Forelimb muscle (tissue), 1 donor: ENCODE measurements at places on chromosomes 7 and 10.

DNA sequence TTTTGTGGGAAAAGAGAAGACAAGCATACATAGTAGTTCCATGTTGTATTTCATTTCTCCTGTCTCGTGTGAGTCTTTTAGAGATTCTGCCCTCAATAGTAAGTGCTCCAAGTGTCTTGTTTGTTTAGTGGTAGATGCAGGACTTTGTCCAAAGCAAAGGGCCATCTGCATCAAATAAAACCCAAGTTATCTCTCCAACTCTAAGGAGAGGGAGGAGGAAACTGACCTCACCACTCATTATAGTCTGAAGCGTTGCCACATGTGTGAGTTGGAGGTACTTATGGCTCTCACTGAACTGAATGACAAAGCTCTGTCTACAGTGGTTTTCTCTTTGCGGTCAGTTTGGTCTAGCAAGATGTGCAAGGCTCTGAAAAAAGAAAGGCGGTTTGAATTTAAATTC lies 272.6 kb downstream of the DOCK4 start:
- no peak for DNase-seq

DNA sequence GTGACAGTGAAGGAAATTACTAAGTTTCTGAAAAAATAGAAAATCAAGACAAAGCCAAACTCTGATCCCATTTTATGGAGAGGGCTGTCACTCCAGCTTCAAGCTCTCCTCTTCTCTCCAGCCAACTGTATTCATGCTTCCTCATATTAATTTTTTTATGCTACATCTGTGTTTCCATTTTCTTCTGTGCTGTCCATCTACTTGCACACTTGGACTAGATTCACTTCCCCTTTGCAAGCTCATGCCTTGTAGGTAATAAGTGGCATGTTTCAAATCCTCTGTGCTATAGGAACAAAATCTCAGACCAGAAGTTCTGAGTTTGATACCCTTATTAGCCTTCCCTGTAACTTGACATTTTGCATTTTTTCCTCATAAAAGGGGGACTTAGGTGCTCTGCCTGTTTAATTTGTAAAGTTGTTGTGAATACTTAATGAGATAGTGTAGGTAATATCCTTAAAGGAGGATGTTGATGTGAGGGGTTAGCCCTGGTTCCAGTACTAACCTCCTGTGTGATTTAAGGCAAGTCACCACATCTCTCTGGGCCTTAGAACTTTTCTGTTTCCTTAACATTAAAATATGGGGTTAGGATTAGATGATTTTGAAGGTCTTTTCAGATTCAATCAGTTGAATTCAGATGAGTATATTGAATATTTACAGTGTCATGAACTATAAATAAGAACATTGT lies 358.8 kb downstream of the BBS9 start:
- no peak for DNase-seq

DNA sequence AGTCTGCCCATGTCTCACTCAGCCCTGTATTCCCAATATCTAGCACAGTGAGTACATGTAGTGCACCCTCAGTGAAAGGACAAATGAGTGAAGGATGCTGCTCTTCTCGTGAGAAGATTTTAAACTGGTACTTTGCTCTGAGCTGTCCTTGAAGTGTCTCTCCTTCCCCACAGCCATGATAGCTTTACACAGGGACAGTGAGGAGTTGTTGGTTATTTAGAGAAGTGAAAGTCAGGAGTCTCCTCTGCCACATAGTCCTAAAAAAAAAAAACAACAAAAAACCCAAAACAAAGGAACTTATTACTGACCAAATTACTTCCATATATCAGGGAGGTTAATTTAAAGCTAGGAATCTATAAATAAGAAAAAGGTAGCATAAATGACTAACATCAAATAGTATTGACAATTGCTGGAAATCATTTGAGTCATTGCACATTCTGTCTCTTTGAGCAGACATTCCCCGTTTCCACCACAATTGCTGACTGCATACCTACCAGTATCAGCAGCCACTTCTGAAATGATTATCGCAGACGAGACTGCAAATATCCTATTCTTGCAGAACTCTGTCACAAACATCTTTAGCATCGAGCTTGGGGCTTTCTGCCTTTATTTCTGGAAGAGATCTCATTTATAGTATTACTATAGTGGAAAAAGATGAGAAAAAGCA lies 202.1 kb downstream of the PTEN start:
- DNase-seq = no peak

GRCh38 chr7:66016131-66016461 lies 34.1 kb upstream of the GUSB start:
- no peak for DNase-seq

DNA sequence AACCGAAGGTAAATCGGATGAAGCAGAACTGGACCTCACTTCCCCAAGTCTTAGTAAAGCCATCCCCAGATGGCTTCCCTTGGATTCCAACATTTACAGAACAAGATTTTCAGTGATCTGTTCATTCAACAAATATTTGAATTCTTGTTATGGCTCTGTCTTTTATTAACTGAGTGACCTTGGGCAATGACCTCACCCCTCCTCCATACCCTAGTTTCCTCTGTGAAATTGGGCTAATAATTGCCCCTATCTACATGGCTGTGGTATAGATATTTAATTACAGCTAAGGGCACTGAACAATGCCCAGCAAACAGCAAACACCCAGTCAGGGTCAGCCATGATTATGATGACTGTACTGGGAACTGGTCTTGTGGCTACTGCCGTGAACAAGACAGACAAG lies 19.1 kb downstream of the TECTB start:
- no peak for DNase-seq

- DNase-seq = no peak
Measured at GRCh38 chr10:17375936-17376584, 78.3 kb downstream of the ST8SIA6 start.

GRCh38 chr7:28301148-28301641 lies 111.1 kb upstream of the CREB5 start:
- DNase-seq = peak; percentile 46

DNA sequence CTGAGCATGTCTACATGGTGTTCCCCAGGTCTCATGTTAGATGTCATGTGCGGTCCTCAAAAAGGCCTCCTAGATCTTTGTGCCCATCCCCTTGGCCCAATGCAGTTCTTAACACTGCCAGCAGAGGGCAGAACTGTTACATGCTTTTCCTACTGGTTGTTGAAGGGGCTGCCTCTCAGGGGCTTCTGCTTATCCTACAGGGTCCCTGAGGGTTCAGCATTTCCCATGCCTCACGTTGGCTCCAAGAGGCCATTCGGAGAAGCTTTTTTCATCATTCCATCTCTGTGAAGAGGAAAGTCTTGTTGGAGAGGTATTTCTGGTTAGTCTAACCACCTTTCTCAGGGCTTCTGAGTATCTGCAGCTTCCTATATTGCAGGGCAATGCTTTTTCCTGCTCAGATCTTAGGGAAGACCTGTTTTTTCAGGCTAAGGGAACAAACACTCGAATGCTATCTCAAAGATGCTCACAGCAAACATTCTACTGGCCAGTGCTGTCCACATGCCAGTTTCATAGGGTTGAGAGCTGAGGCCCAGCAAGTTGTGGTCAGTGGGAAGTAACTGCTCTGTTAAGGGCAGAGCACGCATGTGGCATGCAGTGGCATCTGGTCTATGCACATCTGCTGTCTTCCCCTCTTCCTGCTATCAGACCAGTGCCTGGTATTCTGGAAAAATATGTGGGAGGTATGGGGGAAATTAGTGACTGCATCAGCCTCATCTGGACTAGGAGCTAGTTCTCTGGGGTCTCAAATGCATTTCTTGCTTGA lies 31.5 kb downstream of the MBL2 start:
- no peak for DNase-seq

DNA sequence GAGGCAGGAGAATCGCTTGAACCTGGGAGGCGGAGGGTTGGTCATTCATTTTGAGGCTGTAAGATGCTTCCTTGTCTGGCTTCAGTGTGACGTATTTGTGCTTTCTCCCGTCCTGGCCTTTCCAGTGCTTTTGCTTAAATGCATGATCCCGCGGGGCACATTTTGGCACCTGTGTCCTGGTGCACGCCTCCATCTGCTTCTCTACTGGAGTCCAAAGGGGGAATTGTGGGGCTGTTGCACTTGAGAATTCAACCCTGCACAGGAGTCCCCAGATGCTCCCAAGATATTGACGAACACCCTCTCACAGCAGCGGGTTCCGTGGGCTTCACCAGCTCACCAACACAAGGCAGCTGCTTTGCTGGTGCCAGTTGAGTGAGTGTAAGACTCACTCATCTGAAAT lies 10.3 kb upstream of the LRRC27 start:
- no peak for DNase-seq

- no peak for DNase-seq
Measured at GRCh38 chr7:94778711-94779459, 123.0 kb upstream of the SGCE start.

DNA sequence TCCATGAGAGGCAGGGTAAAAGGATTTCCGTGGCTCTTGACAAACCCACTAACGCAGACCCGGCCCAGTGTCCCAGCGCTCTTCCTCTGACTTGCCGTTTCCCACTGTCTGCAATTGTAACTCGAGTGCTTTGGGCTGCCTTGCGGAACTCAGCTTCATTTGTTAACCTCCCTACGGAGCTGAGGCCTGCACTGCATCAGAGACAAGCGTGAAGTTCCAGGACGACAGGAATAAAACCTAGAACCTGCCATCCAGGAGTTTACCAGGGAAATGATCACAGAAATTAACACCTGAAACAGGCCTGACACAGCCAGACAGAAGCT lies 76.2 kb downstream of the SFMBT2 start:
- DNase-seq = no peak

DNA sequence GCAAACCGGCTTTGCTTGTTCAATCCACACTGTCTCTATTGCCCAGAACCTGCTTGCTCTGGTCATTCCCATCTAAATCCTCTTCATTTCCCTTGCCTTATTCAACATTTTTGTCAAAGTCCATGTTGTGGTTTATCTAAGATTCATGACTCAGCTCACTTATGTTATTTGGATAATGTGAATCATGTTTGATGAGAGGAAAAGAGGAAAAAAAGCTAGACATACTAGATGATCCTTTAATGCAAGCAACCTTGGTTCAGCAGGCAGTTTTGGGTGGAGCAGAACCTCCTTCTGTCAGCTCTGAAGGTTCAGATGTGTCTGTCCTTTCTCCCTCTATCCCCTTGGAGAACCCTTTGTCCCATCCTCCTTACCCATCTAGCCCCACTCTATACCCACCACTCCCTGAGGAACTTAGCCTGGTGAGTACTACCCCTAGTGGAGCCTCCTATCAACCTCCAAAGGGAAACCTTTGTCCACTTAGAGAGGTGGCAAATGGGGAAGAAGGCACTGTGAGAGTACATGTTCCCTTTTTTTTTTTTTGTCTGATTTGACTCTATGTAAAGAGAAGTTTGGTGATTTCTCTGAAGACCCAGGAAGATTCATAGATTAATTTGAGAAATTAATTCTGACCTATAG lies 2.1 kb upstream of the SAMD9L start:
- DNase-seq = no peak
